ENCODE measurements at places on chromosomes 3 and 15.

GRCh38 chr3:149142682-149143081, 13.2 kb downstream of the HPS3 start:
- no peak for DNase-seq

DNA sequence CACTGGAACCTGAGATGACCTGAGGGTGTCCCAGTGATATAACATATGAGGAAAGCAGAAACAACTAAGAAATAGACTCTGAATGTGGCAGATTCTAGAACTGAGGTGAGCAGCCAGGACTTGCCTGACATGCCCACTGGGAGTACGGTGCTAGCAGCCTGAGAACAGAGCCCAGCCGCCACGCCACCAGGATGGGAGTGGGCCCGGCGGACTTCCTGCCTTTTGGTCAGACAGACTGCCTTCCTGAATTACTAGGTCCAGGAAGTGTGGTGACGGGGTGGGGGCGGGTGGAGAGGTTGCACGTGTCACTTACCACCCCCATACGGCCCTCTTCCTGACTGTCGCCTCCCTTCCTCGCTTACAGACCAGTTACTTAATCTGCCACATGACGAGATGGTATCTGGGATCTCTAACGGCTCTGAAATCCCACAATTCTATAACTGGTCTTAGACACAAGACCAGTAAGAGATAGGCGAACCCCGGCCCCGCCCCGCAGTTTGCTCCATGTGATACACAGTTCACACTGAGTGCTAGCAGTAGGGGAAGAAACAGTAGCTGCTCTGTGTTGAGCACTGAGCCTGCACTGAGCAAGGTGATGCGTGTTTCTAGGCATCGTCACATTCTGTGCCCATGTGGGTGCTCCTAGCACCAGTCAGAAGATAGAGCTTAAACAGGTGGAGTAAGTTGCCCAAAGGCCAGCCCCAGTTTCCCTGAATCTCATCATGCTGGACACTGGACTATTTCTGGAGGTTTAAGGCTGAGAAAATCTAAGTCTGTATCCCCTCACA, 95.7 kb downstream of the CPN2 start:
- DNase-seq: peak; percentile 44

DNA sequence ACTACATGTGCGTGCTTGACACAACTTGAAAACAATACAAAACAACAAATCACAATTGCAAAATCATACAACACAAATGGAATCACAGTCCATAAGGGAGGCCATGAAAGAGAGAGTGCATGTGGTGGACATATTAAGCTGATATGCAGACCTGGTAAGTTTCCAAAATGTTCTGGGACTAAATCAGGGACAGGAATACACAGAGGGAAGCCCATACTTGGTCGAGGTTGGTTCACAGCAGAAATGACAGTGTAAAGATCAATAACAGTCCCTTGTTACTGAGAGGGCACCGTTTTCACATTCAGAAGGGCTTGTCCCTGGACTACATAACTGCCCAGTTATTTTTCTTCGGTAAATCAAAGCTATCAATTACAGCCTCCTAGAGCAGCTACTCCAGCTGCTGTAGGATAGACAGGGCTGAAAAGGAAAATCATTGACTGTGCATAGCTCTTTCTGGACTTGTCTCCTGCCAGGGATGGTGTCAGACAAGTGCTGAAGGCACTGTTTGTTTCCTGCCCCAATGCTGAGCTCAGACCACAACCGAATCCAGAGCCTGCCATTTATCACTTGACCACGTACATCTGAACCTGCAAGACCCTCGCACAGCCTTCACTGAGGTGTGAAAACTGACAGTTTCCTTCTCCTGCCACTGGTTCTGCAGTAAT, 79.5 kb upstream of the KCNMB2 start:
- DNase-seq: no peak

DNA sequence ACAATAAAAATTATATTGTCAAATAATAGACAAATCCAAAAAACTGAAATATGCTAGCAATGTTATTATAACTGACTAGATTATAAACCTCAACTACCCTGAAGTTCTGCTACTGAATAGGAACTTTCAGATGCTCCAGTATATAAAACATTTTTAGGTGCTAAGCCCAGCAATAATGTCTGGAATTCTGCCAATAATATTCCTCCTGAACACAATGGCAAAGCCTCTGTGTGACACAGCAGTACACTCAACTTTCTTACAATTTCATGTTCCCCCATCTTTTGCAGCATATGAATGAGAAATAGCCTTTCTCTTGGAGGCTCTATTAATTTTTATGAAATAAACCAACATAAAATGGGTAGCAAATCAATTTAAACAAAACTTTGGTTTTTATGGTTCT, 29.5 kb downstream of the ATOSA start:
- DNase-seq: no peak

DNA sequence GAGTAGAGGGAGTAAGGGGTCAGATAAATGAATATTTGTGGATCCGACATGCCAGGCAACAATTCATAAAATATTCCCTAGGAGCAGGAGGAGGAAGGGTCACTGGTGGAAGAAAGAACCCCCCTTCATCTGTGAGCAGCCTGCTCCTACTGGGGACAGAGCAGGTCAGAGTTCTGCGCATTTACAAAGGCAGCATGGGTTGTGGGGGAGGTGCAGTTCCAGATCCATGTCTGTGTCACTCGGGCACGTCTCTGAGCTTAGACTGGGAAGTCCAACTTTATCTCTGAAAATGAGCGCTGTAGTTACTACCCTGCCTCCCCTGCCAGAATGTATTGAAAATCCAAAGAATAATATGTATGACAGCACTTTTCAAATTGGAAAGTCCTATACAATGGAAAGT, 115.2 kb downstream of the GABRG3 start:
- DNase-seq: no peak

DNA sequence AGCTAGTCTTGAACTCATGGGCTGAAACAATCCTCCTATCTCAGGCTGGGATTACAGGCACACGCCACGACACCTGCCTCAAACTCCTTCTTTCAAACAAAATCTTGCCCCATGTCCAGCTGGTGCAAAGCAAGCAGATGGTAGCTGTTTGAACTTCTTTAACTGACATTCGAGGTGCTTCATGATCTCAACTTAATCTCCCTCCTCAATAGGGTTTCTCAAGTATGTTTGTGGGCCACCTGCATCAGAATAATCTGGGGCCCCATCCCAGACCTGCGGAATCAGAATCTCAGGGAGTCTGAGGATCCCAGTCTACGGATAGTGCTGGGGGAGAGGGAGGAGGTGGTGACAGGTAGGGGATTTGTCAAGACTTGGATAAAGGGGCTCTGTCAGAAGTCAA, 20.9 kb upstream of the TRH start:
- no peak for DNase-seq

GRCh38 chr15:52243286-52243685, 52.1 kb upstream of the GNB5 start:
- no peak for DNase-seq

GRCh38 chr3:32257641-32258438, 19.4 kb downstream of the CMTM8 start:
- no peak for DNase-seq

- no peak for DNase-seq
Measured at GRCh38 chr3:168249205-168249549, 153.5 kb upstream of the GOLIM4 start.

- no peak for DNase-seq
Measured at GRCh38 chr15:66359740-66360139, 3.3 kb upstream of the TIPIN start.

DNA sequence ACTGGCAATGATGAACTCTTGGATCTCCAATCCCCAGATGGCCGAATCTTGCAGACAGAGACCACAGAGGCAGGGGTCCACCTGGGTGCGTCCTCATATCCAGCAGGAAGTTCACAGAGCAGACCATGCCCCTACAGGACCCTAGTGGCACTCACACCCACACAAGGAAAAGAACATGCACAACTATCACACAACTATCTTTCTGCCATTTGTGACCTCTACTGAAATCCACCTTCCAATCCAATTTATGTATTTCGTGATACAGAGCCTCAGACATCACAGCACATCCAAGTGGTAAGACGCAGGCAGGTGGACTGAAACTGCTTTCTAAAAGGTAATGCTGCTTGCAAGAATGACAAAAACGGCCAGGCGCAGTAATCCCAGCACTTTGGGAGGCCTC, 44.6 kb upstream of the SPATA12 start:
- no peak for DNase-seq

GRCh38 chr3:159191447-159191846, 389.6 kb downstream of the MFSD1 start:
- no peak for DNase-seq

DNA sequence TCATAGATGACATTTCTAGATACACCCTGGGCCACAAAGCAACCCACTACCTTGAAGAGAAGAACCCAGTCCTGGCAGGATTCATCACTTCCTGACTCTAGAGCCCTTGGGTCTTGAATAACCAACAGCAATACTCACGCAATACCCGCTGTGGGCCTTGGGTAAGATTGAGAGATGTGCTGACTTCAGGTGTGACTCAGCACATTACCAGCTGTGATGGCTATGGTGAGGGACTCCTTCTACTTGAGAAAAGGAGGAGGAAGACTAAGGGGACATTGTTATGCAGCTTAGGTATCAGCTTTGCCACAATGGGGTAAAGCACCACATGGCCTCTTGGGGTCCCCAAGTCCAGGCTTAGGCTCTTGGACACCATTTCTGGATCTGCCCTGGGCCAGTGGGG, 14.9 kb downstream of the C3orf33 start:
- no peak for DNase-seq

DNA sequence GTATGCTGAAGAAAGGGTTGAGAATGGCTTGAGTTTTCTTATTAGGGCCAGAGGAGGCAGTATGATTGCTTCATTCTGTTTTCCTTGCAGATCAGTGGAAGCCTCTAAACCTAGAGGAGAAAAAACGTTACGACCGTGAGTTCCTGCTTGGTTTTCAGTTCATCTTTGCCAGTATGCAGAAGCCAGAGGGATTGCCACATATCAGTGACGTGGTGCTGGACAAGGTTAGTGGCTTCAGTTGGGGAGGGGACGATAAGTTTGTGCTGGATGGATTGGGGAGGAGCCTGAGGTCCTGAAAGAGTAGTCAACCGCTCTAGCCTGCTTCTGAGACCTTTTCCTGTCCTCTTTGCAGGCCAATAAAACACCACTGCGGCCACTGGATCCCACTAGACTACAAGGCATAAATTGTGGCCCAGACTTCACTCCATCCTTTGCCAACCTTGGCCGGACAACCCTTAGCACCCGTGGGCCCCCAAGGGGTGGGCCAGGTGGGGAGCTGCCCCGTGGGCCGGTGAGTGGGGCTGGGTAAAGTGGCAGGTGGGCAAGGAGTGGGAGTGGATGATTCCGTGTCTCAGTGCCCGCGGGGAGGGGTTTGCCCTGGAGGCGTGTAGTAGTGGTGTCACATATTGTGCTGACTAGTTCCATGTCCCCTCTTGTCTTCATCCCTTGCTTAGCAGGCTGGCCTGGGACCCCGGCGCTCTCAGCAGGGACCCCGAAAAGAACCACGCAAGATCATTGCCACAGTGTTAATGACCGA, 8.5 kb downstream of the EIF4G1 start:
- no peak for DNase-seq

GRCh38 chr3:71103430-71103921, 480.1 kb downstream of the FOXP1 start:
- no peak for DNase-seq

- no peak for DNase-seq
Measured at GRCh38 chr3:171620825-171621434, 160.7 kb upstream of the TNIK start.

DNA sequence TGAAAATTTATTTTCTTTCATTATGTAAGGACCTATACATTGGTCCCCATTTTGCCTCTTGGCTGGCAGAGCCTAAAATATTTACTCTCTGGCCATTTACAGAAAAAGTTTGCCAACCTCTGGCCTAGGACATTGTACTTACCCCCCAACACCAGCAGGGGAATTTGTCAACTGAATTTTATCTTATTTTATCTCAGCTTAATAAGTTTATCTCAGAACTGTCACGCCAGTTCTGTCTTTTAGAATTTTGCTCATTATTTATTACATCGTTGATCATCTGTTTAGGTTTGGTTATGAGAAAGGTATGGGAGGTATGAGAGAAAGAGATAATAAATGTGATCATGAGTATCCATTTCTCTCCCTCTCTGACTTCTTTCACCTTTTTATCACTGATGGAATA, 38.3 kb downstream of the CHD2 start:
- DNase-seq: no peak

GRCh38 chr3:123155471-123156011, 46.2 kb upstream of the SEC22A start:
- DNase-seq: no peak

DNA sequence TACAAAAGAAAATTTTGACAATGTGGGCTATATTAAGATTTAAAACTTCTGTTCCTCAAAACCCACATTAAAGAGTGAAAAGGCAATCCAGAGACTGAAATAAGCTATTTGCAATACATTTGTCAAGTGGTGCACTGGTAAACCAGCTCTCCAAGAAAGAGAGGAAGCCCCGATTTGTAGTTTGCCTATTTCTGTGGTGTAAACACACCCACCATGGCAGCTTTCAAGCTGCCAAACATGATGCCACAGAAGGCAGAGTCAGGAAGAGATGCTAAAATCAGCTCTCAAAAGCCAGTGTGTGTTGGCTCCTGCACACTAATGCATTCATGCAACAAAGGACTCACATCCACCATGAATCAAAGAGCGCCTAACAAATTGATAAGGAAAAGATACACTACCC, 17.5 kb downstream of the RFTN1 start:
- DNase-seq: no peak

DNA sequence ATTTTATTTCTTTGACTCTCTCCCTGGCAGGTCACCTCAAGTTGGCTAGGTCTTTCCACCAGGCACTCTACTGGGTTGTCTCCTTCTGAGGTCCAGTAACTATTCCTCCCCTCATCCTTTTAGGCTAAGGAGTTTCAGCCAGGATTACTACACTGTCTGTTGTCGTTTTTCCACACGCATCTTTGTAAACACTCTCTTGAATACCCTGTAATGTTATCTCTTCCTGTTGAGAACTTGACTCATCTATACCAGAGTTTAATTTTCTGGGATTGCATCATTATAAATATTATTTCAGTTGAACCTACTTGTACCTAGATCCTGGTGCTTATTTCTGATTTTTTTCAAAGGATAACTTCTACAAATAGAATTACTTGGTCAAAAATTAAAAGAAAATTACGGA, 138.3 kb downstream of the SQOR start:
- DNase-seq: no peak

DNA sequence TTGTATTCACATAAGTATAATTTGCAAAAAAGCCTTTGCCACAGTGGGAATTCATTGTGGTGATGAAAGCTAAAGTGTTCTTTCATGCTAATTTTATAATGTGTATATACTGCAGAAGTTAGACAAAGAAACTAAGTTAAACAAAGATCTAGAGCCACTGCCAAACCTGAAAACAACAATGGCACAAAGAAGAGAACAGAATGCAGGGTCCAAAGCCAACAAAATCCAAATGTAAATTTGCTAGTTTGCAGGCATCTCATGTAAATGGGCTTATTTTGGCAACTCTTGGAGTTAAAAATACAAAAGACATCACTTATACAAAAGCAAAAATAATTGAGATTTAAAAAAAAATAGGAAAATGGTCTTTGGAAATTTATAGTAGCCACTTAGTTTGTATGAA, 123.0 kb downstream of the TCF12 start:
- no peak for DNase-seq

DNA sequence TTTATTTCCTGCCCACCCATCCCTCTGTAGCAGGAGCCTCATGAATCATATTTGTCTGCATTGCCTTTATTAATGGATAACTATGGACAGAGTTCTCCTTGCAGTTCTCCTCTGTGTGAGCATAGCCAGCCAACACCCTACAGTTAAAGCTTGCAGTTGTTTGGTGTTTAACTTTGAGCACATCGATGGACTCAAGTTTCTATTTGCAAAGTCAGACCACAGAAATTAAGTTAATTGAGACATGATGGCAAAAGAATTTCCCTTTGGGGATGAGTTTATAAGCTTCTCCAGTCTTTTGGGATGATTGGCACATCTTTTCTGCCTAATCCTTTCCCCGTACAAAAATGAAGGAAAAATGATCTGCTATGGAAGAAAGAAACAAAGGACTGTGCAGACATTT, 398.9 kb upstream of the THBS1 start:
- no peak for DNase-seq

Data from activated T-cell treated with anti-CD3 and anti-CD28 coated beads, Interleukin-2, amount 50 U/mL, for 1 hour (primary cell).